Dermis lymphatic vessel endothelial cell (primary cell): ENCODE measurements at places on chromosomes 7 and 10. TPM values are rescaled to one million over a fixed set of nuclear protein-coding genes. Genes with fewer than 3 reads are reported as not detected.

The C10orf67 gene
- total RNA-seq = under 0.01 TPM in 1 of 2 replicates, not detected in the other

The MTG1 gene
- 31.9 and 37.7 TPM in 2 replicates for total RNA-seq

The CFAP70 gene
- 0.22 and 0.26 TPM in 2 replicates for total RNA-seq

The HOXA10 gene
- 1.0 and 1.8 TPM in 2 replicates for total RNA-seq

The NANOS1 gene
- total RNA-seq = 0.43 and 0.54 TPM in 2 replicates

The LMOD2 gene
- not detected in 2 replicates for total RNA-seq

The HMX2 gene
- total RNA-seq = not detected in 2 replicates

The MINPP1 gene
- 14.6 and 17.3 TPM in 2 replicates for total RNA-seq

The EBLN1 gene
- total RNA-seq = not detected in 2 replicates

The PDE6C gene
- total RNA-seq = not detected in 2 replicates

The RAMP3 gene
- 136 and 467 TPM in 2 replicates for total RNA-seq
